GM10248 (cell line): ENCODE measurements at places on chromosomes 12 and 14.
A peak's percentile ranks its signal among the peaks of the same experiment; 100 is the strongest.

DNA sequence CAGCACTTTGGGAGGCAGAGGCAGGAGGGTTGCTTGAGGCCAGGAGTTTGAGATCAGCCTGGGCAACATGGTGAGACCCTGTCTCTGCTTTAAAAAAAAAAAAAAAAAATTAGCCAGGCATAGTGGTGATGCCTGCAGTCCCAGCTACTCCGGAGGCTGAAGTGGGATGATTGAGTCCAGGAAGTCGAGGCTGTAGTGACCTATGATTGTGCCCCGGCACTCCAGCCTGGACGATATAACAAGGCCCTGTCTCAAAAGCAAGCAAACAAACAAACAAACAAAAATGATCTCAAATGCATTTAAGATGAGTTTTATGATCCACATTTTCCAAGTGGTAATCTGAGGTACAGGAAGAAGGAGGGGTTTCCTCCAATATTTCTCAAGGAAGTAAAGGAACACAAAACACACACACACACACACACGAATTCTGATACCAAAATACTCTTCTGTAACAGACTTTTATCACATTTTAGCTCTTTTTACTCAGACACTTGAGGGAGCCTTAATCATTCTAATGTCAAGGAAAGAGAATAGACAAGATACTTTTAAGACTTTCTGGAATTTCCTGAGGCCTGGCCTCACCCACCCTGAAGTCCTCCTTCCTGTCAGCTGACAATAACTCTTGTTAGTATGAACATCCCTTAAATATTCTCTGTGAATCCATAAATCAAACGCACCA is 44.4 kb upstream of the CERS5 start:
- no peak for DNase-seq

- DNase-seq = no peak
These were observed 181.6 kb upstream of the PZP start for GRCh38 chr12:9389796-9390195.

- no peak for DNase-seq
These were observed 10.2 kb downstream of the BAG5 start for GRCh38 chr14:103552011-103552845.

DNA sequence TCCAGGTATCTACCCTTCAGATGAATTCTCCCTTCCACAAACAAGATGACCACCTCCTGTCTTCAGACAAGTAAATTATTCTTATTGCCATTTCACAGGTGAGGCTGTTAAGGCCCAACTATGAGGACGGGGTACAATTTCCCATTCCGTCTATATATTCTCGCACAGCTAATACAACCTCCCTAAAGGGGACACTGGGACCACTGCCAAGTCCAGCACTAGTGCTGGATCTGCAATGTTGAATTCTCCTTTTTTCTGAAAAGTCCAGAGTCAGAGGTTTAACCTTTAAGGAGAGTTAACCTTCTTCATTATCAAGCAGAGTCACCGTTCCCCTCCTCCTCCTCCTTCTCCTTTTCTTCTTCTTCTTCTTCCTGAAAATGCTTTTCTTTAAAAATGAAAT is 130.4 kb upstream of the PARP11 start:
- no peak for DNase-seq

- DNase-seq = no peak
These were observed 83.2 kb downstream of the PITPNM2 start for GRCh38 chr12:123067654-123068053.

- no peak for DNase-seq
These were observed 3.7 kb downstream of the NUAK1 start for GRCh38 chr12:106135075-106135474.

GRCh38 chr12:49947593-49948226 is 2.8 kb upstream of the AQP2 start:
- DNase-seq = no peak

DNA sequence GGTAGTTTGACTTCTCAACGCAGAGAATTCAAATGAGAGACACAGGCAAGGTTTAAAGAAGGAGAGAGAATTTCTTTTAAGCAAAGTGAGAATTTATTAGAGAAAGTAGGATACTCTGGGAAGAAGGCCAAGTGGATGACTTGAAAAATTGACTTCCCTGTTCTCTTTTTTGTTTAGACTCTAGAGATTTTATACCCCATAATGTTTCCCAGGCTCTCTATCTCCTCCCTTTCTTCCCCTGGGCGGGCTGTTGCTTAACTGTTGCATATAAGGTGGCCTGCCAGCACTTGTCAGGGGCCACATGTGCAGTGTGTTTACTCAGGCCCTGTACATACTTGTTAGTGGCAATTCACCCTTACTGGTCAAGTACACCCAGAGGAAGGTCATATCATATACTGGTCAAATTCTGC is 403.7 kb downstream of the SLC6A15 start:
- no peak for DNase-seq

GRCh38 chr14:33954016-33954598 is 3.2 kb upstream of the EGLN3 start:
- no peak for DNase-seq

DNA sequence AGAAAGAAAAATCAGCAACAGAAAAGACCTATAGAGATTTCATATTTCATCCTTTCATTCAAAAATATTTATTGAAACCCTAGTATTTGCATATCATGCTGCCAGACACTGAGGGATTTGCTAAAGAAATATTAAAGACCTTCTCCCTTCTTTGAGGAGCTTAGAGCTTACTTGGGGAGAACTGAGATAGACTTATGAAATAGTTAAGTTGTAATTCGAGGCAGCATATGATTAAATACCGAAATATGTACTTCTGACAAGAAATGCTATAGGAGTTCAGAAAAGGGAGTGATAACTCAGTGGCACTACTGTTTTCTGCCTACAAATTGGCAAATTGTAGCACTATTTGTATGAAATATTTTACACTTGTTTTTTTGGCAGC is 59.1 kb downstream of the PLXNC1 start:
- DNase-seq = no peak

DNA sequence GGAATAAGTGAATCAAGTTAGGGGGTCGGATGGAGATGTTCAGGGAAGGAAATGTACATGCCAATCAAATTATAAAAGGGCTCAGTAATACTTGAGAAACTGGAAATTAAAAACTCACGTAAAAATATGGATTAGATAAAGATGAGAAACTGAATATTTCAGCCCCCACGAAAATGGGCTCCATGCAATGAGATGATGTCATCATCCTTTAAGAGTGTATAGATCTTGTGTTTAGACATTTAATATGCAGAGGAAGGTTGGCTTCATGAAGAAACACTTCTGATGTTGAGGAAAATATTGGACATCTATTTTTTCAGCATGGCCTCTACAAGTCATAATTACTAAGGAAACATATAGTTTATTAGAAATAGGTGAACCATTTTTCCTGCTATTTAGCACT is 9.5 kb downstream of the TBC1D30 start:
- no peak for DNase-seq

- peak; percentile 20 for DNase-seq
These were observed 51.7 kb upstream of the KICS2 start for GRCh38 chr12:64273527-64274403.

GRCh38 chr12:82174936-82175335 is 183.3 kb downstream of the CCDC59 start:
- DNase-seq = no peak

- no peak for DNase-seq
These were observed 74.2 kb upstream of the TTC7B start for GRCh38 chr14:90890322-90891020.

DNA sequence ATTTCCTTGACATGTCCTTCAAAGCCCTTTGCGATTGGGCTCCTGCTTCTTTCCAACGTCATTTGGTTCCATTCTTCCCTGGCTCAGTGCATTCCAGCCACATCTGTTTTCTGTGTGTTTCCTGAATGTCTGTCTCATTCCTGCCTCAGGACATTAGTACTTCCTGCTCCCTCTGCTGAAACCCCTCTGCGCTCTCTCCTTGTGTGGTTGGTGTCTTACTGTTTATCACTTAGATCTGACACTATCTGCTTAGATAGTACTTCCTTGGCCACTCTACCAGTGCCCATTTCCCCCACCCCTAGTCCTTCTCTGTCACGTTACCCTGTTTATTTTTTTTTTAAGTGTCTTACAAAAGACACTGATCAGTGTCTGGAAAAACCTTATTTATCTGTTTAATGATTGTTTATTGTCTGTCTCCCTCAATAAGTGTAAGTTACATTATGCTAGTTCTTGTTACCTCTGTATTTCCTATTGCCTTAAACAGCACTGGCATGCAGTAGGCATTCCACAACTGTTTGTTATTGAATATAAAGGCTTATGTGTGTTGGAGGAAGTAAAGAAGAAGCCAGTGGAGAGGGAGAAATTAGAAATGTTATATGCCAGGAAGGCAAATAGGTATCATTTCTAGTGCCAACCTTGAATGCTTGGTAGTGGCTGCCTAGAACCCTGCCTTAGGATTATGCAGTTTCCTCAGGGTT is 21.5 kb downstream of the DYRK2 start:
- no peak for DNase-seq

GRCh38 chr12:32265951-32266350 is 133.4 kb upstream of the FGD4 start:
- DNase-seq = peak; percentile 26

DNA sequence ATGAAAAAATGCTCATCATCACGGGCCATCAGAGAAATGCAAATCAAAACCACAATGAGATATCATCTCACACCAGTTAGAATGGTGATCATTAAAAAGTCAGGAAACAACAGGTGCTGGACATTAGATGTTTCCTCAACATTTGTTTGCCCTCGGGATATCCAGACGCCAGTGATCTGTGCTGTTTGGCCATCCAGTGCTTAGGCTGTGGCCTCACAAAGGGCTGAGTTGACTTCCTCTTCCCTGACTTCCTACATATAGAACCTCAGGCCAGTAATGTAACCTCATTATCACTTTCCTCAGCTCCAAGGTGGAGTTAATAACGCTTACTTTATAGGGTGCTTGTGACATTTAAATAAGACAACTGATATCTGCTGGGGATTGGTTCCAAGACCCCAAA is 51.8 kb downstream of the SLC15A5 start:
- DNase-seq = no peak

- DNase-seq = no peak
These were observed 54.2 kb upstream of the LRRK2 start for GRCh38 chr12:40170593-40170992.
